ENCODE measurements at places on chromosomes 1 and 21.
A peak's percentile ranks its signal among the peaks of the same experiment; 100 is the strongest.

- DNase-seq = no peak
Measured at GRCh38 chr1:109928591-109929111, 18.0 kb downstream of the CSF1 start.

GRCh38 chr1:104592926-104593325, 843.2 kb downstream of the AMY1C start:
- DNase-seq = no peak

DNA sequence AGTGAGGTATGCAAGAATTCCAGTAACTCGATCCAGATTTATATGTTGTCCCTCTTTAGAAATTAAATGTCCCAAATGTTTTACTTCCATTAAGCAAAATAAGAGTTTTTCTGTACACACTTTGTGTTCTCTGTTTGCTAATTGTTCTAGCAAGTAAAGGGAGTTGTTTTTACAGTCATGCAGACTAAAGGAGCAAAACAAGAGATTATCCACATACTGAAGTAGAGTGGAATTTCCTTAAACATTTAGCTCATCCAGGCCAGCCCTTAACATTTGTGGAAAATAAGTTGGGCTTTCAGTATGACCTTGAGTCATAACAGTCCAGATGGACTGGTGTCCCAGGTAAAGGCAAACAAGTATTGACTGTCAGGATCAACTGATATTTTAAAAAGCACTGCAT, 44.1 kb upstream of the TINAGL1 start:
- no peak for DNase-seq

- no peak for DNase-seq
Measured at GRCh38 chr1:54488779-54489626, 59.0 kb upstream of the ACOT11 start.

GRCh38 chr1:170594066-170594626, 62.2 kb downstream of the GORAB start:
- DNase-seq = no peak

DNA sequence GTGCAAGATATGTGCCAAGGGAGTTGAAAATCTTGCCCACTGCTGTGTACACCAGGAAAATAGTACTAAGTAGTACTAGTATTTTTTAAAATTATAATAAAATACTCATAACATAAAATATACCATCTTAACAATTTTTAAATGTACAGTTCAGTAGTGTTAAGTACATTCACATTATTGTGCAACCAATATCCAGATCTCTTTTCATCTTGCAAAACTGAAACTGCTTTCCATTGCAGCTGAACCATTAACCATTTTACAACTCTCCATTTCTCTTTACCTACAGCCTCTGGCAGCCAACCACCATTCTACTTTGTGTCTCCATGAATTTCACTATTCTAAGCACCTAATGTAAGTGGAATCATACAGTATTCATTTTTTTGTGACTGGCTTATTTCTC, 19.3 kb upstream of the RAB3GAP2 start:
- DNase-seq = no peak

- no peak for DNase-seq
Measured at GRCh38 chr1:25806418-25806817, 6.4 kb downstream of the SELENON start.

DNA sequence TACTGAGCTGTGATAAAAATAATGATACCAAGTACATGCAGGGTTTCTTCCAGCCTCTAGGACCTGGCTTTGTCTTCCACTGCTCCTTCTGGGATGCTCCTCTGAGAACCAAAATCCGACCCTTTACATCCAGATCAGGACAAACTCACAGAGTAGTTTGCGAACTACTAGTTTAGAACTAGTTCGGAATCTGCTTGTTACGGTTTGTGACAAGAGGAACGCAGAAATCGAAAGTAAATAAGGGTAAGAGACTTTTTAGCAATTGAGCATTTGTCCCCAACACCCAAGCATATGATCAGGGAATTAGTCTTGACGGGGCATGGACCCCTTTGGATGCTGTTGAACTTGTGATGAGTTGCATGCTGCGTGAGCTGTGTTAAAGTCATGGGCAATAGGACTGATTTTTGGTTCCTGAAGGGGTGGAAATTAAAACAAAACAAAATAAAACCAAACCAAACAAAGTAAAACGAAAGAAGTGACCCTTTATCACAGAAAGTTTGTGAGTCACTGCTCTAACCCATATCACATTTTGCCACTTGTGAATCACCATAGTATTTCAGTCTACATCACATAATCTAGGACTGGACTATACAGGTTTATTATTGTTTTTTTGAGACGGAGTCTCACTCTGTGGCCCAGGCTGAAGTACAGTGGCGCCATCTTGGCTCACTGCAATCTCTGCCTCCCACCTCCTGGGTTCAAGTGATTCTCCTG, 35.7 kb upstream of the ERRFI1 start:
- no peak for DNase-seq

DNA sequence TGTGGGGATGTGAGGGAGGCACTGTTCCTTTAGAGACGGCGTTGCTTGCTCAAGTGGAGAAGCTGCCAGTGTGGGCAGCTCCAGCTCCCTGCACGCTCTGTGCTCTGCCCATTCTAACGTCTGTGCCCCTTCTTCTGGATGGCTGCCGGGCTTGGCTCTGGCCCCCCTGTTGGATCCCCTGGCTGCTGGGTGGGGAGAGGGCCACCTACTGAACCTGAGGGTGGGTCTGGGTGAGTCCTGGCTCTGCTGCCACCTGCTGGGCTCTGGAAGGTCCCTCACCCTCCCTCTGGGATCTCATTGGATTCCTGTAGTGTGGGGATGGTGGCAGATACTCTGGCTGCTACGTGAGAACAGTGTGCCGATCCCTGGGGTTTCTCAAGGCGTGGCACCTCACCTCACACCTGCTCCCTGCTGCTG, 5.0 kb downstream of the PFKL start:
- DNase-seq = no peak

GRCh38 chr1:119466445-119466844, 40.6 kb upstream of the HSD3B1 start:
- no peak for DNase-seq

DNA sequence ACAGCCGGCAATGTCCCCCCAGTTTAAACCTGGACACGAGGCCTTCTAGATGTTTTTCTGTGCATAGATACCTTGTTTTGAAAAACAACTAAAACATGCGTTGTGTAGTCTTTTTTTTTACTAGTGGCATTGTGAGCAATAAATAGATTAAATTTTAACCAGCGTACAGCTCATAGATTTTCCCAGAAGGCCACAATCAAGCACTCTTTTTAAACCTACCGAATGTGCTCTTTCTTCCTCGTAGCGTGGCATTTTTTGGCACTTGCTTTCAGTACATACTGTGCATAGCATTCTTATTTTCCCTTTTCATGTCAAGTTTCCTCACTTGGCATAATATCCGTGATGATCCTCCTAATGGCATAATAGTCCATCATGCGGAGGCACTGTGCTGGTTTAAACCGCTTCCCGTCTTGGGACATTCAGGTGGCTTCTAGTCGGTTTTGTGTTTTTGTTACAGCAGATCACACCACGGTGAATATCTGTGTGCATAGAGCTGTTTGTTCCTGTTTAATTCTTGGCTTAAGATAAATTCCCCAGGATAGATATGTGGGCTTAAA, 95.3 kb downstream of the PDE9A start:
- no peak for DNase-seq

GRCh38 chr1:217040711-217041455, 317.7 kb upstream of the ESRRG start:
- no peak for DNase-seq

DNA sequence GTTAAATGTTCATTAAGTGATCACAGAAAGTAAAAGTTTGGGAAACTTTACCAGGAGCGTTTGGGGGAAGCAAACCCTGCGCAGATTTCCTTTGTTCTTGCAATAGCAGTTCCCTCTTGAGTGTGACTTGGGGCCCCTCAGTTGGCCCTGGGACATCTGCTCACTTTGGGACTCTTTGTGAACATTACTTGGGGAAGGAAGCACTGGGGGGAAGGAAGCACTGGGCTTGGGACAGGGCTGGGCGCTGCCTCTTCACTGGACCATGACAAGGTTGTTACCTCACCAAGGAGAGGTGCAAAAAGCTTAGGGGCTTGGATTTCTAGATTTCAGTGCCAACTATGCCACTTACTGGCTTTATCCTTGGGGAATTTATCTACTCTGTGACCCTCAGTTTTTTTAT, 63.5 kb downstream of the ETS2 start:
- no peak for DNase-seq

GRCh38 chr1:221782970-221783369, 41.1 kb upstream of the DUSP10 start:
- DNase-seq = no peak

DNA sequence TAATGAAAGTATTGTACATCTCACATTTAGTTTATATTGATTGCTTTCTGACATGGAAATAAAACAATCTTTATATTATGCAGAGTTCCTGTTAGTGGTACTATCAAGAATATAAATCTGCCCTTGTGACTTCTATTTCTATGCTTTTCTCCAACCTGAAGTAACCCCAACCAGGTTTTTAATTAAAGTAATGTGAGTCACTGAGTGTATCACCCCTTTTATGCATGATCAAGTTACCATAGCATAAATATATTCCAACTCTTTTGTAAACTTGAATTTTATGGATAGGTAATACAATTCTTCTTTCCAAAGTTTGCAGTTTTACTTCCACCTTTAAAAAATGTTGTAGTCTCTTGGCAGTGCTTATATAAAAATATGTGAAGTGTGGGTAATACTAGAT, 532.3 kb downstream of the USP25 start:
- no peak for DNase-seq

GRCh38 chr1:206674745-206675175, 9.9 kb upstream of the MAPKAPK2 start:
- no peak for DNase-seq

DNA sequence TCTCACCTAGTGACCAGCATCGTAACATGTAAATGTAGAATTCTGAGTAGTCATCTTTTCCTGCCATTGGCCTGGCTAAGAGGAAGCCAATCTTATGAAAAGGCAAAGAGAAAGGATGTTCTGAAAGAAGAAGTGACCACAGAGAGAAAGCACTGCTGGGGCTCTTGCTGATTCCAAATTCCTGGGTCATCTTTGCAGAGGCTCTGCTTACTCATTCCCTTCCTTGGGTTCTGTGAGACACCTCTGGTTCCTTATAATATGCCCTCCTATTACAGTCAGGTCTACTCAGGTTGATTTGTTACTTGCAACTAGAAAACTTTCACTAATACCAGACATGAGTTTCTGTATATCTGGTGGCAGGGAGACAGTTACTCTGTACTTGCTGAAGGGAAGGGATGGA, 198.8 kb upstream of the C8B start:
- no peak for DNase-seq

DNA sequence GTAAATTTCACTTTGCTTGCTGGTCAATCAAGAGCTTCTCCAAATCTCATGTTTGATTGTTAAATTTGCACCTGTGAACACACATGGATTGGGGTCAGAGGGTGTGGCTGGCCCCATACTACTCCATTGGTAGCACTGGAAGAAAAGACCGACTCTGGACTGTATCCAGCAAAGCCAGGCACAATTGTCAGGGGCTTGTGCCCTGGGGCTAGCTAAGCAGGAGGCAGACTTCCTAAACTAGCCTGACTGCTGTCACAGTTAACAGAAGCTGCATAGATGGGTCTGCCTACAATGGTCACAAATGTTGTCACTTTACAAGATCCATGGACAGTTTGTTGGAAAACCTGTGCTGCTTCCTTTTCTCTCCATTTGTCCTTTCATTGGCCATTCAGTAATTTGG, 421.0 kb downstream of the DSCAM start:
- DNase-seq = no peak

DNA sequence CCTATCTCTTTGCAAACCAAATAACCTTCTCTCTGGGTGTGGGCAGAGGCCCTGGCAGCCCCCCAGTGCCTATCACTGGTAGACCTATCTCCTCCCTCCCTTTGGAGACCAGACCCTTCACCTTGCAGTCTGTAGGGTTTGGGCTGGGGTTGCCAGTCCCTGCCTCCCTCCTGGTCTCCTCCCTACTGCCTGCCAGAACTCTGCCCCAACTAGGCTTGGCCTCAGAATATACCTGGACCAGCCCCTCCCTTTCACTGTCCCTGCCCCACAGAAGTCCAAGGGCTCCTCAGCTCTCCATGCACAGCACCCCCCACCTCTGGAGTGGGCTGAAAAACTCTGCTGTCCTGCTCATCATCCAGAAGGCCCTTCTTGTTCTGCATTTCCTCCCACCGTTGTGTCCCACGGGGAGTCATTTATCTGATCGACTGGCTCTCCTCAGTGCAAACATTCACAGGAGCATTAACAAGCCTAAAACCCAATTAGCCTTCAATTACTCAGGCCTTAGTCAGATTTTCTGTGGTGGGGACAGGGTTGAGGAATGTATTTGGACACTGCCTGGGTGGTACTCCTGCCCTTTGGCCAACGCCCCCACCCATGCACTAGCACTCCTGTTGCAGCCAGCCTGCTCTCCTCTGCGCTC, 27.7 kb upstream of the DMBX1 start:
- DNase-seq = no peak

GRCh38 chr1:71039661-71040262, 7.9 kb downstream of the PTGER3 start:
- DNase-seq = no peak

DNA sequence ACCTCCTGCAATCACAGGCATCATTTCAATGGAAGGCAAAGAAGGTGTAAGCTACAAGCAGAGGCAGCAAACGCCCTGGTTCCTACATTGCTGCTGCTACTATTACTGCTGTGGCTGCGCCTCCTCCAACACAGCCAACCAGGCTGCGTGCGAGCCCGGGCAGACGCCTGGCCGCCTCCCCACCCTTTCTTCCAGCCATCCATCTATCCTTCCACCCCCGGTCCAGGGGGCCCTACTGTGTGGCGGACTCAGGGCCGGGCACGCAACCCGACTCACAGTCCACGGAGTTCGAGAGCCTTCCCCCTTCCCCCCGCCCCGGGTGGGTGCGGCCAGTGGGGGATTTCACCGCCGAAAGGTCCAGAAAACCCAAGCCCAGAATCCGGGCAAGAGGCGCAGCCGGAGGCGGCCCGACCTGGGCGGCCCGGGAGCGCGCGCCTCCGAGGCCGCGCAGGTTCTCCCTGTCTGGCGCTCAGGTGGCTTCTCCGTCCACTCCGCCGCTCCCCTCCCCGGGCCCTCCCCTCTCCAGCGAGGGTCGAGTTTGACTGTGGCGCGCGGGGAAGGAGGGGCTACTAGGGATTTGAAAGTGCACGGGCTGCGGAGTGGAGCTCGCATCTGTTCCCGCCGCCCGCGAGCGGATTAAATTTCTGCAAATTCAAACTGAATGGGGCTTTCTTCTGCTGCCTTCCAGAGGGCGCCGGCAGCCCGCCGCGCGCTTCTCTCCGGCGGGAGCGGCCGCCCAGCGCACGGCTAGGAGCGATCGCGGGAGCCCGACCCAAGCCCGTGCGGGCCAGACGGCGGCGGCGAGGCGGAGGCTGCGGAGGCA, at the start of gene HUNK:
Gene HUNK (plus strand): TSS at position 569 of the 823 bp plus-strand sequence. CDS start 655 bp downstream, outside the sequence.
- no peak for DNase-seq

GRCh38 chr21:19684328-19684727, 1280.7 kb upstream of the TMPRSS15 start:
- no peak for DNase-seq

- DNase-seq = no peak
Measured at GRCh38 chr1:12386130-12386529, 156.3 kb downstream of the VPS13D start.

GRCh38 chr1:201946224-201946908, at the start of gene LMOD1:
Gene LMOD1, minus strand, starts transcription at chr1:201946548. Its CDS starts 208 bp downstream, at chr1:201946340.
- peak; percentile 57 for DNase-seq

GRCh38 chr1:231799363-231799986, 172.9 kb downstream of the DISC1 start:
- DNase-seq = no peak
